EL (cell line): ENCODE measurements at places on chromosomes 1 and 21.
A peak's percentile ranks its signal among the peaks of the same experiment; 100 is the strongest.

- peak; percentile 50 for DNase-seq
Observed at GRCh38 chr1:3545363-3546047, 65.8 kb downstream of the MEGF6 start.

DNA sequence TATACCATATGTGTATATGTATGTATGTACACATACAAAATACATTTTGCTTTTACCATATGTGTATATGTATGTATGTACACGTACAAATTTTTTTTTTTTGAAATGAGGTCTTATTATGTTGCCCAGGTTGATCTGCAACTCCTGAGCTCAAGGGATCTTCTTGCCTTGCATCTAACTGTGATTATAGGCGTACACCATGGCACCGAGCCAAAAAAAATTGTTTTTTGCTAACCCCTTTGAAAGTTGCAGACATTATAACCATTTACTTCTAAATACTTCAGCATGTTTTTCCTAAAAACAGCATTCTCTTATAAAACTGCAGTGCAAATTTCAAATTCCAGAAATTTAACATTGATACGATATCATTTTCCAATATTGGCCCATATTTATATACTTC is 147.0 kb downstream of the POU2F1 start:
- no peak for DNase-seq

GRCh38 chr1:160359559-160360226 is 7.2 kb upstream of the NHLH1 start:
- DNase-seq = no peak

- DNase-seq = peak; percentile 75
Observed at GRCh38 chr1:112618721-112619517, at the start of gene ST7L. TSS of gene ST7L (minus strand) at chr1:112619141. CDS start at chr1:112619113, 28 bp downstream.

GRCh38 chr1:62676611-62677356 is 11.4 kb downstream of the DOCK7 start:
- DNase-seq = peak; percentile 74

DNA sequence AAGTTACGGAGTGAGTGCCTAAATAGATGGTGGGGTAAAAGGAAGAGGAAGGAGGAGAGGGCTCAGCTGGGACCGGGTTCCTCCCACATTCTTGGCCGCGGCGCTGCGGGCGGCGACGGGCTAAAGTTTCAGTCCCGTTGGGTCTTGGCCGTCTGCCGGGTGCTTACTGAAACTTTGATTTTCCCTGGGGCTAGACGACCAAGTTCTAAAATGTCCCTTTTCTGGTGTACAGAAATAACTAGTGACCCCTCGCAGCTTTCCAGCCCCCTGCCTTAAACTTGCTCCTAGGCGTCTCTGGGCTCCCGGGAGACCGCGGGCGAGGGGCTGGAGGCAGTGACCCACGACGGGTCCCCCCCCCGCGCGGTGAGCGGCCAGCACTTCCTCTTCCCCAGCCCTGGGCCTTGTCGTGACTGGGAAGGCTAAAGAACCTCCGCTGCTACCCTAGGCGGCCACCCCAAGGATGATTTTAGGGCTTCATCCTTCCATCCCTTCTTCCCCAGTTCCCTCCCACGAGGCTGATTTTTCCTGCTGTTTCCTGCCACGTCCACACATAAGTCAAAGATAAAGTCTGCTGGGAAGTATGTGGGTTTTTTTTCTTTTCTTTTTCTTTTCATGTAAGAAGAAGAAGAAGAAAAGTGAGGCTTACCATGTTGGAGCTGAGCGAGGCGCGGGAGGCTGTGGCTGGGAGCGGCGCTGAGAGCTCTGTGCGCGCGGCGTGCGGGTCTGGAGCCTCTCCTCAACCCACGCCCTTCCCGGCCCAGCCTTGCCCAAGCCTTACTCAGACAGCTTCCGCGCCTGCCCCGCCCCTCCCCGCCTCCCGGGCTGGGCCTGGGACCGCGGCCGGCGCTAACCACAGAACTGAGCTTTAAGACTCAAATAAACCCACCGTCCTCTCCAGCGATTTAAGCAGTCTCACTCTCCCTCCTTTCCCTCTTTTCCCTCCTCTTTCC is at the start of gene S100A11:
S100A11 (minus strand) TSS at position 738 of the 950 bp plus-strand sequence; CDS start at position 649, 89 bp downstream.
- peak; percentile 88 for DNase-seq

DNA sequence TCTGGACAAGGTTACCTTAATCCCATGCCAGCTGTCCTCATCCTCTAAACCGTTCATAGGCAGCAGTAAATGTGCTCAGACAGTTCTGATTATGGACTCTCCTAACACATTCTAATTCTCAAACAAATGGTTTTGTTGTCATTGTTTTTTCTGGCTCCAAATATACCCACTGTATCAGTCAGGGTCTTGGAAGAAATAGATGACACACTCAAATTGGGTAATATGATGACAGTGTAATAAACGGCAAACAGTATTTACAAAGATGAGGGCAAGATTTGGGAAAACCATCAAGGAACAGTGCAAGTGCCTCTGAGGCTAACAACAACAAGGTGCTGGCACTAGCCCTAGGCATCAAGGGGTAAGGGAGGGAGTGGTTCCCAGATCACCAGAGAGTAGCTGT is 4.3 kb upstream of the CDC20 start:
- DNase-seq = no peak

DNA sequence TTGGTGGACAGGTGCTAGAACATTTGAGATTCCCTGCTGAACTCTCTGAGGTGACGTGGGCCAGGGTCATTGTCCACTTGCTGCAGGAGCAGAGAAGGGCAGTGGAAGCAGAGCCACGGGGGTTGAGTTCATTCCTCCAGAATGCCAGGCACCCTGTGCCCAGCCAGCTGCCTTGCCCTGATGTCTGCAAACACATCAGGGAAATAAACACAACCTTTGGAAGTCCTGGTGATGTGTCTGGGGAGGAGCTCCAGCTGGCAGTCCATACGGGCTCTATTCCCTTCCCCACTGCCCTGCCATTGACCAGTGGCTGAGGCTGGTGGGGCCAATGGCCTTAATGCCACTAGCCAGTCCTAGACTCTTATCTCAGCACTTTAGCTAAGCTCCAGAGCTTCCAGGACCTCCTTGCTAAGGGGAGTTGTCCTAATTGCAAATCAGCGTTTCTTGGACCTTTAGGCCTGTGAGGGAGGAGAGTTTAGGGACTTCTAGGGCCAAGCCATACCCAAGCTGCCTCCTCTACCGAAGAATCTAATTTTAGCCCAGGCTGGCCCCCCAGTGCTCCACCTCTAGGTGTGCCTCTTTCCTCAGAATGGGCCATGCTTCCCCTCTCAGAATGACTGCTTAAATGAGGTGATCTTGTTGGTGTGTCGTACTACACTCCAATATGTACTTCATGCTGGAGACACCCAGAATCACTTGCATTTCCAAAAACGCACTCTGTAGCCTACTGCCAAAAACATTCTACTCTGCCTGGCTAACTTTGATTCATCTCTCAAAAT is 25.9 kb upstream of the MFSD2A start:
- DNase-seq = no peak

DNA sequence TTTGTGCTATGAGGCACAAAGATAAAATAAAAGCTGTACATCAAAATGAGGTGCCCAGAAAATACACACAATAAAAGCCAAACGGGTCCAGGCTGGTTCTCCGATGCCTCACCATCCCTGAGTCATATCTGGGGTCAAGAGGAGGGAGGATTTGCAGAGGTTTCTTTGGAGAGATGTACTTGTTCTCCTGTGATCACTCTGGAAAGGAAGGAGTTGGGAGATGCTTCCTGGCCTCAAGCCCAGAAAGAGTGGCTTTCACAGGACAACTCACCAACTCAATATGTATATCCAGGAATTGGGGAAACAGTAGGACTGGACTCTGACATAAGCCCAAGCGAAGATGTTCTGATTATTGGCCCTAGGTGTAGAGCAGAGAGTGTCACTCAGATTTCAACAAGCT is 51.9 kb downstream of the DIPK1A start:
- DNase-seq = peak; percentile 98

GRCh38 chr1:184771190-184771691 is 16.6 kb upstream of the EDEM3 start:
- DNase-seq = no peak

GRCh38 chr1:183862967-183863366 is 58.0 kb downstream of the RGL1 start:
- DNase-seq = no peak

- peak; percentile 70 for DNase-seq
Observed at GRCh38 chr1:216183454-216183853, 239.8 kb downstream of the USH2A start.

GRCh38 chr21:46124083-46124925 is 26.4 kb downstream of the COL6A2 start:
- DNase-seq = no peak

GRCh38 chr1:229196404-229197264 is 74.3 kb upstream of the RAB4A start:
- DNase-seq = peak; percentile 6

- DNase-seq = peak; percentile 95
Observed at GRCh38 chr1:201383647-201384405, 6.3 kb upstream of the TNNT2 start.

- DNase-seq = no peak
Observed at GRCh38 chr1:194866153-194866552, 1679.7 kb upstream of the B3GALT2 start.

- DNase-seq = no peak
Observed at GRCh38 chr1:200373811-200374231, 36.0 kb downstream of the ZNF281 start.
